ENCODE measurements at places on chromosomes 1 and 21.

- H3K36me3 ChIP-seq, result no peaks in the 10 kb centered on the region
- no peak overlapping the region for H3K4me3 ChIP-seq
- H3K27ac ChIP-seq, result no peak overlapping the region
- no peak for DNase-seq
- H3K4me1 ChIP-seq, result no peaks in the 10 kb centered on the region
- no peaks in the 10 kb centered on the region for H3K27me3 ChIP-seq
Observed at GRCh38 chr1:107538502-107538901, 397.7 kb downstream of the NTNG1 start.

- H3K4me1 ChIP-seq, result peaks cover 3% of the 10 kb centered on the region
- no peak for DNase-seq
- no peak overlapping the region for H3K4me3 ChIP-seq
- H3K27me3 ChIP-seq, result peaks cover 18% of the 10 kb centered on the region
- H3K27ac ChIP-seq, result no peak overlapping the region
Observed at GRCh38 chr1:1179983-1180861, 6.5 kb downstream of the TTLL10 start.

GRCh38 chr21:34865400-34866241 lies 183.5 kb downstream of the RUNX1 start:
- peak; percentile 33 for DNase-seq
- peaks cover 45% of the 10 kb centered on the region for H3K4me1 ChIP-seq
- H3K36me3 ChIP-seq, result peaks cover 54% of the 10 kb centered on the region
- peak overlapping the region; percentile 9 for H3K4me3 ChIP-seq

DNA sequence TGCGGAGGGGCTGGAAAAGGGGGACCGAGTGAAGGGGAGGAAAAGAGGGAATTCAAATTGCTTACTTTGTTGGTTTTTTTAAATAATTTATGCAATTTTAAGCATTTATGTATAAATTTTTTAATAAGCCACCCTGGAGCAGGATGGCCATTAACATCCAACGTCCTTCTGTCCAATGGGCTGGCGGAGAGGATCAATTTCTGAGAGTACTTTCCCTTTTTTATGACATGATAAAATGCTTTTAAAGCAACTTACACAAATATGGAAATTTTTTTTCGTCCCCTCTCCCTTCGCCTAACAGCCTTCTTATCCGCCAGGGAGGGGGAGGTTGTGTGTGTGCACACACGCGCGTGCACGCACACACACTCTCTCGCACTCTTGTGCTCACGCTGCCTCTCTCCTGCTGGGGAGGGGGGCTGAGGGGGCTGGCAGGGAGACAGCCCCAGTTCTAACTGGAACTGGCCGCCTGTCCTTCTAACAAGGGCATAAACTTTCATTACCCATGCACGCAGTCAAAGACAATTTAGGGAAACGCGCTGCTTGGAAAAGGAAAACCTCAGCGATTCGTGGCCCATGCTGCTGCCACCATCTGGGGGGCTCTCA lies 123.2 kb downstream of the CASZ1 start:
- no peak overlapping the region for H3K27ac ChIP-seq
- no peak for DNase-seq
- no peaks in the 10 kb centered on the region for H3K4me1 ChIP-seq

GRCh38 chr1:240027059-240027462 lies 64.6 kb upstream of the FMN2 start:
- no peak overlapping the region for H3K27ac ChIP-seq
- DNase-seq, result peak; percentile 5
- H3K4me3 ChIP-seq, result no peak overlapping the region
- H3K27me3 ChIP-seq, result peaks cover 17% of the 10 kb centered on the region
- H3K36me3 ChIP-seq, result no peaks in the 10 kb centered on the region

GRCh38 chr1:65687428-65688214 lies 105.1 kb upstream of the PDE4B start:
- H3K27me3 ChIP-seq, result peaks cover 12% of the 10 kb centered on the region
- H3K4me1 ChIP-seq, result no peaks in the 10 kb centered on the region
- DNase-seq, result peak; percentile 81
- no peak overlapping the region for H3K27ac ChIP-seq

DNA sequence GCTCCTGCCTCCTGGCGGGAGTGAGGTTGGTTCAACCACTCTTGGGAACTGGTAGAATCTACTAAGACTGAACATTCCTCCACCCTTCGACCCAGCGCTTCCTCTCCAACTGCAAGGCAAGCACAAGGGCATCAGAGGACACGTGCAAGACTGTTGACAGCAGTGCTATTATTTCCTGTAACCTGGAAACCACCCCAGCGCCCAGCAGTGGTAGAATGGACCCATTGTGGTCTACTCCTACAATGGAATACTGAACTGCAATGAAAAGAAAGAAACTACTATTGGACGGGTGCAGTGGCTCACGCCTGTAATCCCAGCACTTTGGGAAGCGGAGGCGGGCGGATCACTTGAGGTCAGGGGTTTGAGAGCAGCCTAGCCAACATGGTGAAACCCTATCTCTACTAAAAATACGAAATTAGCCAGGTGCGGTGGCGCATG lies 33.0 kb upstream of the TARDBP start:
- H3K4me3 ChIP-seq, result no peak overlapping the region
- H3K36me3 ChIP-seq, result no peaks in the 10 kb centered on the region
- no peak for DNase-seq
- no peak overlapping the region for H3K27ac ChIP-seq

DNA sequence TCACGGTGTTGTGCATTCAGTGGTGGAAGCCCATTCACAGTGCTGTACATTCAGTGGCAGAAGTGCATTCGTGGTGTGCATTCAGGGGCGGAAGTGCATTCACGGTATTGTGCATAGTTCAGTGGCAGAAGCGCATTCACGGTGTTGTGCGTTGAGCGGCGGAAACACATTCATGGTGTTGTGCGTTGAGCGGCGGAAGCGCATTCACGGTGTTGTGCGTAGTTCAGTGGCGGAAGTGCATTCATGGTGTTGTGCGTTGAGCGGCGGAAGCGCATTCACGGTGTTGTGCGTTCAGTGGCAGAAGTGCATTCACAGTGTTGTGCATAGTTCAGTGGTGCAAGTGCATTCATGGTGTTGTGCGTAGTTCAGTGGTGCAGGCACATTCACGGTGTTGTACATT lies 60.6 kb downstream of the PCNT start:
- no peaks in the 10 kb centered on the region for H3K27me3 ChIP-seq
- peaks cover 42% of the 10 kb centered on the region for H3K36me3 ChIP-seq
- no peaks in the 10 kb centered on the region for H3K4me1 ChIP-seq
- no peak for DNase-seq

DNA sequence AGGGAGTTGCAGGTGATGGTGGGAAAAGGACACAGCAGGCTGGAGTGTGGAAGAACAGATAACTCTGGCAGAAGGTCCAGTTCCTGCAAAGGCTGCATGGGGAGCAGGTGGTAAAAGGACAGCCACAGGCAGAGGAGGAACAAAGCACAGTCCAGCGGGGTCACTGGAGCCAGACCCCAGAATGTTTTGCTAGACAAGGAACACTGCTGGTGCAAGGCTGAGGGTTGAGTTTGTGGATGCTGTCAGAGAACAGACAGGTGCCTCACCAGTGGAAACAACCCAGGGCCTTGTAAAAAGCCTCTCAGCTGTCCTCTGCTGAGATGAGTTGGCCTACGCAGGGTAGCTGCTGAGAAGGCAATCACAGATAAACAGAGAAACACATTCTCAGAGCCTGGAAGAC lies 101.7 kb downstream of the SSBP3 start:
- H3K4me3 ChIP-seq, result no peak overlapping the region
- H3K27ac ChIP-seq, result peak overlapping the region; percentile 21
- peaks cover 64% of the 10 kb centered on the region for H3K4me1 ChIP-seq
- no peaks in the 10 kb centered on the region for H3K36me3 ChIP-seq
- H3K27me3 ChIP-seq, result no peaks in the 10 kb centered on the region

DNA sequence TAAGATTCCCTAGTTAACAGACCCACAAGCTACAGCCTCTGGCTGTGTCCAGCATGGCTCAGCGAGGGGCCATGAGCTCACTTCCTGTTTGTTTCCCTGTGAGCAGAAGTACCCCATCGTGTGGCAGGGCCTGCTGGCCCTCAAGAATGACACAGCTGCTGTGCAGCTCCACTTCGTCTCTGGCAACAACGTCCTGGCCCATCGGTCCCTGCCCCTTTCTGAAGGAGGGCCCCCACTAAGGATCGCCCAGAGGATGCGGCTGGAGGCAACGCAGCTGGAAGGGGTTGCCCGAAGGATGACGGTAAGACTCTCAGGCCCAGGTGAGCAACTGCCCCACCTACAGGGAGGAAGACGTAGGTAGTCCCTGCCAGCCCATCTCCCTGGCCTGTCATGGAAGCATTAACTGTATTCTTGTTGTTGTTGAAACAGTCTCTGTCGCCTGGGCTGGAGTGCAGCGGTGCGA lies 38.2 kb downstream of the ZBTB17 start:
- DNase-seq, result no peak
- H3K27me3 ChIP-seq, result no peaks in the 10 kb centered on the region
- H3K4me3 ChIP-seq, result no peak overlapping the region

DNA sequence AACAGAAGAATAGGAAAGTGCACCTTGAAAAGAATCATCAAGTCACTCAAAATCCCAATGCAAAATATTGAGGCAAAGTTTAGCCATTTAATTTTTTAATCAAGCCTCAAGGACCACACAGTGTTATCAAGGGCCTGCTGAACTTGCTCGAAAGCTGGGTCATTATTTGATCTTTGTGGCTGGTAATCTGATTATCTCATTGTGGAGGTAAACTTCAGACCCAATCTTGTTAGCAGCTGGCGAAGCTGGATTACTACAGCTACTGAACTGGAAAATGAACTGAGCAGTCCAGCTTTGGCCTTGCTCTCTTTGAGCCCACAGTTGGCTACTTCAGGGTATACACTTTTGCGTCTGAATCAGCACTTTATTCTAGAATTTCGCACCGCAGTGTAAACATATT lies 94.4 kb downstream of the BARHL2 start:
- H3K4me1 ChIP-seq, result no peaks in the 10 kb centered on the region
- DNase-seq, result no peak
- peaks cover 7% of the 10 kb centered on the region for H3K27me3 ChIP-seq
- no peak overlapping the region for H3K27ac ChIP-seq

GRCh38 chr1:39411526-39412478 lies 79.6 kb upstream of the BMP8A start:
- H3K4me3 ChIP-seq, result peak overlapping the region; percentile 3
- peak overlapping the region; percentile 30 for H3K27ac ChIP-seq
- H3K36me3 ChIP-seq, result peaks cover 7% of the 10 kb centered on the region
- no peak for DNase-seq
- no peaks in the 10 kb centered on the region for H3K27me3 ChIP-seq
- peaks cover 49% of the 10 kb centered on the region for H3K4me1 ChIP-seq

DNA sequence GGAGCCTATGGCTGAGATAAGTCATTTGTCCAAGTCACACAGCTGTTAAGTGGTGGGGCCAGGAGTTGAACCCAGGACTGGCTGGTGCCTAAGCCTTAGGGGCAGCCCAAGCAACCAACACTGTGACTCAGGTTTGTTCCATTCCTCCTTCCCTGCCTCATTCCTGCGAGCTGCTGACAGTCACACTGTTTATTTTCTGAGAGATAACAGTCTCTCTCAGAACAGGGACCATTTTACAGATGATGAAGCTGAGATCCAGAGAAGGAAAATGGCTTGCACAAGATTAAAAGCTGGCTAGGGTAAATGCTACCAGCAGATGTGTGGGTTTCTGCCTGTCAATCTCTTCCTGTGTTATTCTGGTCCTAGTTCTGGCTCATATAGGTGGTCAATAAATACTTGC lies 24.3 kb upstream of the TCEA3 start:
- H3K36me3 ChIP-seq, result no peaks in the 10 kb centered on the region
- no peak overlapping the region for H3K4me3 ChIP-seq
- no peak for DNase-seq
- H3K4me1 ChIP-seq, result peaks cover 9% of the 10 kb centered on the region
- H3K27ac ChIP-seq, result no peak overlapping the region

DNA sequence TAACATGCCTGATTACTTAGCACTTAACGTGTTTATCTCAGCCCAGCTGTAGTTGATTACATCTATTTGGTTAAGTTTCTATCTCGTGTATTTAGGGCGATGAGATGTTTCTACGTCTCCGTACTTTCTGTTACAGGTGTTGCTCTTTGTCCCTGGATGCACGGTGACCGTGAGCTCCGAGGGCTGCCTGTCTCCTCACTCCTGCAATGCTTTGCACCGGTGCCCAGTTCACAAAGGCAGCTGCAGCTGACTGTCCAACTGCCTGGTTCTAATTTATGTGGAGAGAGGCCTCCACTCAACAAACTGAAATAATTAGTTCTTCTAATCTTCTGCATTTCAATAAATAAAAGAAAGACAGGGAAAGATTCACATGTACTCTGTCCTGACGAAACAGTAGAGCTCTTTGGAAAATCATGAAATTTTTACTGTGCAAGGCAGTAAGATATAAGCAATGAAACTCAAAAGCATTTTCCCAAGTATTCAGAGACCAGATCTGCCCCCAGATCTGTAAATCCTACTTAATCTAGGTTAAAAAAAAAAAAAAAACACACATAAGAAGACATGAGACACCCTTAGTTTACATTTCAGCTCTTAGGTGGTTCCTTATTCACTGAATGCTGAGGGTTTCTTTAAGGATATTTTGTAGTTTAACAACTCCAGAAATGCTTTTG lies 108.2 kb downstream of the TGFBR3 start:
- H3K4me1 ChIP-seq, result peaks cover 16% of the 10 kb centered on the region
- no peak overlapping the region for H3K4me3 ChIP-seq
- H3K27me3 ChIP-seq, result no peaks in the 10 kb centered on the region

DNA sequence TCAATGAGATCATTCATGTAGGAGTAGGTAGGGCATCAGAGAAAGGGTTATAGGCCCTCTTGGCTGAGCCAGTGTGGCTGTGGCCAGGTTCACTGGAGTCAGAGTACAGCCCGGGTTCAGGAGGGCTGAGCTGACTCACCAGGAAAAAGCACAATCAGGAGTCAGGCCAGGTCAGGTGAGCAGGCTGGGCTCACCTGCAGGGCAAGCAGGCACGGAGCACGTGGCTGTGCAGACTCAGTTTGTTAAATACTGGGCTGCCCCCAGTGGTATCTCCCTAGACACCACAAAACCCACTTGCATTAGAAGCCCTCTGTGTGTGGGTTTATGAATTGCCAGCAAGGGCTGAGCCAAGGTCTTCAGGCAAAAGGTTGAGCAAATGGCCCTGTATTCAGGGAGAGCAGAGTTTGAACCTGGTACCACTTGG lies 122.1 kb upstream of the SERBP1 start:
- no peaks in the 10 kb centered on the region for H3K4me1 ChIP-seq
- no peak overlapping the region for H3K4me3 ChIP-seq
- no peak for DNase-seq
- H3K27me3 ChIP-seq, result peaks cover 2% of the 10 kb centered on the region
- H3K36me3 ChIP-seq, result no peaks in the 10 kb centered on the region

DNA sequence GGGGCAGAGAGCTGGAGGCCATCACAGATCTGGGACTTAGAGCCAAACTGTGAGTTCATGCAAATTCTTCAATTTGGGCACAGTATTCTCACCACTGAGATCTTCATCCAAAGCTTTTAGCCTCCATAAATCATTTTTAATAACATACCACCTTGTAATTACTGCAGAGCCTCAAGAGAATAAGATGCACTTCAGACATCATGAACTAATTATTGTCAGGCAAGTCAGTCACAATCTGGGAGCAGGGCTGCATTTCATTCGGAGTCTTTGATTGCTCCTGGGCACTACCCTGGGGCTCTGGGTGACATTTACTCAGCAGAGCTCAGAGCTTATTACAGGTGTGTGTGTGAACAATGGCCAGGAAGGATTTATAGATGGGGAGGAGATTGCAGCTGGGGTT lies 623.7 kb downstream of the PTPRU start:
- peaks cover 2% of the 10 kb centered on the region for H3K36me3 ChIP-seq
- no peaks in the 10 kb centered on the region for H3K4me1 ChIP-seq
- H3K27me3 ChIP-seq, result peaks cover 8% of the 10 kb centered on the region
- H3K4me3 ChIP-seq, result no peak overlapping the region
- no peak overlapping the region for H3K27ac ChIP-seq

GRCh38 chr1:189962181-189962580 lies 515.5 kb downstream of the BRINP3 start:
- H3K4me3 ChIP-seq, result no peak overlapping the region
- no peak for DNase-seq
- no peak overlapping the region for H3K27ac ChIP-seq
- no peaks in the 10 kb centered on the region for H3K4me1 ChIP-seq
- no peaks in the 10 kb centered on the region for H3K36me3 ChIP-seq

All from activated naive CD8-positive, alpha-beta T cell treated with anti-CD3 and anti-CD28 coated beads, Interleukin-2, amount 50 U/mL, for 24 hours (primary cell).